ENCODE measurements at places on chromosomes 6 and 20.

GRCh38 chr6:24718449-24719124 is 367 bp downstream of the C6orf62 start:
- DNase-seq, result no peak

GRCh38 chr20:1802385-1803060 is 92.7 kb upstream of the SIRPA start:
- peak; percentile 47 for DNase-seq

DNA sequence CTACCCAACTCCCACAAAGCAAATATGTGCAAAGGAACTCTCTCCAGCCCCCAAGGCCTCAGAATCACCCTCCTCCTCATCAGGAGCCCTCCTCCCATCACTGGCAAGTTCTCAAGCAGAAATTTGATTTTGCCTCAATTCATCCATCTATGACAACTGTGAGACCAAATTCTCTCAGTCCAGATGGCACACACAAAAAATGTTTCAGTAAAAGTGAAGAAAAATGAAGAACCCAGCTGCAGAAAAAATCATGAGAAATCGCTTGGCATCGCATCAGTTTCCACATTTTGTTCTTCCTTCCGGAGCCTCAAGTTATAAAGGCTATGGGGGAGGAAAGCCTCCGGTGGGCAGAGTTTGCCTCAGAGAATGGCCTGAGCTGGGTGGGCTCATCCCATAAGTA is 6.4 kb upstream of the CD24 start:
- DNase-seq, result no peak

DNA sequence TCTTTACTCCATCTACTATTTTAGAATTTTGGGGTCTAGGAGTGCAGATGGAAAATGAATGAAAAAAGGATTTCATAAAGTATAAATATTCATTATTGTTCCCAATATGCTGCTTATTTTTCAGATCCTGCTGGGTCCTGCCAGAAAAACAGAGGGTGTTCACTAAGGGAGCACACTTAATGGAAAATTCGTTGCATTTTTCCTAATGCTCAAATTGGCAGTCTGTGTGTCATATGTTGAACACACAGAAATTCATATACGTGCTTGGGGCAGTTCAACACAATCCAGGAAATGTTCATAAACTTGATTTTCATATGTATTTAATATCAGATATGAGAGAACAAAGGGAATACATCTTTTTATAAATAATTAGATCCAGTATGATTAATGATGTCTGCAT is 1019.4 kb downstream of the EPHA7 start:
- DNase-seq, result peak; percentile 48

GRCh38 chr6:163406366-163406765 is 8.2 kb upstream of the QKI start:
- no peak for DNase-seq

- no peak for DNase-seq
Observed at GRCh38 chr20:19462491-19462890, 250.0 kb downstream of the SLC24A3 start.

GRCh38 chr6:166664135-166664534 is 37.1 kb upstream of the RPS6KA2 start:
- DNase-seq, result no peak

DNA sequence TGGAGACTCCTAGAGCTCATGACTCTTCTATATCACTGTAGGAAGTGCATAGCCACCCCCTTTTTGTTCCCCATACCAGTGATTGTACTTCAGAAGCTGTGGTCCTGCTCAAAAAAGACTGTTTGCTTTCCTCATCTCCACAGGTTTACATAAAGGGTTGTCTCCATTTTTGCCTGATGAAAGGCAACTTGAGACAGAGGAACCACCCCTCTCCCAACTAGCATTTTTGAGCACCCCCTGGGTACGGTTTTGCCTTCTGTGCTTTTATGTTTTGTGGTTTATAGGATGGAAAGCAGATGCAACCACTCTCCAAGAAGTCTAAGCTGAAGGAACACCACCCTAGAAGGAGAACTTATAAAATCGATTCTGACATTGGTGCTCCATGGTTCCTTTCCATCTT is 127.7 kb upstream of the SUPT3H start:
- DNase-seq, result no peak

DNA sequence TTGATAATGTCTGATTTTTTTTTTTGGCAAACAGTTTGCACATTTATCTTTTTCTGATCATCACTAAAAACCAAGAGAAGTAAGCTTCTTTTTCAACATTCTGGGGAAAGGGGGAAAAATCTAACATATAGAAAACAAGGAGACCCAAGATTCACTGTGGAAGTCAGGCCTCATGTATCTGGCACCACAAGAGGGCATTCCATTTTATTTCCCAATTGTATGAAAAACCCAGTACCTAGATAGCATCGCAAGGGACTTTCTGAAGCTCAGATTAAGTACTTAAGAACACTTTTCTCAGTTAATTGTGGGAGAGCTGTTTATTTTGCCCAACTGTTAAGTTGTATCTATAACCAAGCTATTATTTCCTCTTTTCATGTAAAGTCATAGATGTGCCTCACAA is 152.9 kb downstream of the KLHL32 start:
- DNase-seq, result no peak

GRCh38 chr6:149903938-149904611 is 6.2 kb upstream of the RAET1E start:
- no peak for DNase-seq

- no peak for DNase-seq
Observed at GRCh38 chr6:42441697-42442081, 10.0 kb downstream of the TRERF1 start.

GRCh38 chr6:36692220-36692619 is 5.4 kb upstream of the RAB44 start:
- DNase-seq, result no peak

DNA sequence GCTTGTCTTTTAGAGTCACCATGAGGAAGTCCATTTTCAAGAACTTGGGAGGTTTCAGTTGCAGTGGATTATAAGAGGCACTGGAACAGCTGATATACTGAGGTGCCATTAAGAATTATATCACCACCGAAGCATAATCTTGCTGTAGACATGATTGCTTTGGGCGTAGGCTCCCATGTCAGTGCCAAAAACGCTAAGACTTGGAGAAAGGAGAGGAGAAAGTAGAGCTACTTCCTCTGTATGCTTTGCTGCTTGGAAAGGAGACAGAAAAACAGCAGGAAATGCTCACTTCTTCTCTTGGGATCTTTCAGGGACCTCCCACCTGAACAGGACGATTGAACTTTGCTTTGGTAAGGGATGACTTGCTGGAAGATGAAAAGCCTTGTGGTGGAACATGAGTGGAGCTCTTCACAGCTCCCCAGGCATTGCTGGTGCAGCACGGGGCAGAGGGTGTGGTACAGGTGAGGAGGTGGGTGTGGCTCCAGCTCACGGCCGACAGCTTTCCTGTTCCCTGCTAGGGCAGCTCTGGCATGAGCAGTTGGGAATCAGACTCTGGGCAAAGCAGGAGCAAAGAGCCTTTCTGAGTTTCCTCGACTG is 190.4 kb upstream of the JAG1 start:
- peak; percentile 46 for DNase-seq

DNA sequence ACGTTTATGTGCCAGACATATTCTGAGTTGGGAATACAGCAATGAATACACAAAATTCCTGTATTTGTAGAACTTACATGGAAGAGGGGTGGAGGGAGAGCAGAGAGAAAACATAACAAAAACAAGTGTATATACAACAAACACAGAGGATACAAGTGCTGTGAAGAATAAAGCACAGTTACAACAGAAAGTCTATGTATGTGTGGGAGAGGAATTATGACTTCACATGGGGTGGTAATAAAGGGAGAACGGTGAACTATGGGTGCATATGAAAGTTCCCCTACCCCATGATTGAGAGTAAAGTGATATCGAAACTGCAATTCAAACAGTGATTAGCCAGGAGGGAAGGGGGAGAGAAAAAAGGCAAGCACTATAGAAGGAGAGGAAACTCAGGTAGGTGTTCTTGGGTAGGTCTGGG is 24.6 kb downstream of the HBS1L start:
- DNase-seq, result no peak

- no peak for DNase-seq
Observed at GRCh38 chr6:113634352-113635163, 222.6 kb upstream of the MARCKS start.

DNA sequence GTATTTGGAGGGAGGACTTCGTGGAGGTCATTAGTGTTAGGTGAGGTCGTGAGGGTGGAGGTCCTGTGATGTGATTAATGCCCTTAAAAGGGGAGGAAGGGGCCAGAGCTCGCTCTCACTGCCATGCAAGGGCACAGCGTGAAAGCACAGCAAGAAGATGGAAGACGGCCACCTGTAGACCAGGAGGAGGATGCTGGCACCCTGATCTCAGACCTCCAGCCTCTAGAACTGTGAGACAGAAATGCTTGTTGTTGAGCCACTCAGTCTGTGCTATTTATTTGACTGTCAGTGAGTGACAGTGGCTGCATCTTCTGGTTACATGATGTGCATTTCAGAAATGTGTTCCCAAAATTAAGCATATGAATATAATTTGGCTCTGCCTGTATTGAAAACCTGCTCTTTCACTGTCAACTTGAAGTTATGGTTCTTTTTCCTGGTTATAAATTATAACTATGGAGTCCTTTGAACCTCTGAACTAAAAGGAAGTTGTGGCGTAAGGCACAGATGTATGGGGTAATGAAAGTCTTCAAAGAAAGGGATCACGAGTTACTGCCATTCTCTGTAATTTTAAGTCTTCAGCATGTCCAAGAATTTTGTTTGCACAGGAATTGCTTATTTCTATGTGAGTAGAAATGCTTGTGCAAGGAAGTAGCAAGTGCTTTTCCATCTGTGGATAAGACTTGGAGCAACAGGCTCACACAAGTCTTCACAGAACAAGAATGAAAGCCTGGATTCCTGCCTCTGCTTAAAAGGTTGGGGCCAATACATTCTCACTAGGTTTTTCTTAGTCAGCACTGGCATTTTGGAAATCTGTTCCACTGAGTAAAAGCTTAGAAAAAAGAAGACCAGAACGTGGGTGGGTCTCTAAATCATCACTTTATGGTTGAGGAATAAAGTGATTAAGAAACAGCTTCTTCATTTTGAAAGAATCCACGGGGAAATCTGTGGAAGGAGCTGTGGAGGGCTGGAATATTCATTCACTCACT is 10.3 kb downstream of the PPP1R14C start:
- no peak for DNase-seq

- DNase-seq, result no peak
Observed at GRCh38 chr6:125486881-125487280, 185.1 kb upstream of the HDDC2 start.

DNA sequence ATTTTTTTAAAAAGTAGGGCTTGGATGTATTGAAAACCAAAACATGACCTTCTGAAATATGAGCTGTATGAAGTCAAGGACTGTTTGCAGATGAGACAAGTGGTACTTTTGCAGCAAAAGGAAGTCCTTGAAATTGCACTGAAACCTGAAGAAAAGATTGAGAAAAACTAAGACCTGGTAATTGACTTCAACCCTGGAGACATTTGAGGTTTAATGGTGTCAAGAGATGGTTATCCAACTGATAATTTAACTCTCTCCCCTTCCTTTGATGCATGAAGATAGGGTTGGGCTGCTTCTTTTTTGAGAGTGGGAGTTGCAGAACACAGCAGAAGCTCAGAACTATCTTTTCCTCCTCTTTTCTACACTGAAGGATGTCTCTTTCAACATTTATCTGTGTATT is 180.9 kb upstream of the DTNBP1 start:
- no peak for DNase-seq

DNA sequence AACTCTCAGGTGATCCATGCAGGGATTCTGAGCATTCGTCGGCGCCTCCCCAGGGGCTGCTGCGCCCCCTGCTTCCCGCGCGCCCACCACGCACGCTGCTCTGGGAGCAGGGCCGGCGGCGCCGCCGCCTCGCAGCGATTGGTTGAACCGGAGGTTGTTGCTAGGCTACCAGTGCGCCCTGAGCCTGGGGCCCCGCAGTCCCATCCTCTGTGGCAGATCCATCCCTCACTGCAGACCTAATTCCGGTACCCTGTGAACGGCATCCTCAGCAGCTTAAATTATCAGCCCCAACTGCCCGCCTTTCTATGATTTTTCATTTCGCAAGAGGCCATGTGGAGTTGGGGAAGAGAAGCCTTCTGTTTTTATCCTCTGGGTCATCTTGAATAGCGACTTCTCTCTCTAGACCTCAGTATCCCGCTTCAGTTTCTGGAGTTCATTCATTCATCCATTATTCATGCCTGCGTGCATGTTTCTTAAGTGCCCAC is 15.4 kb downstream of the PNPLA1 start:
- DNase-seq, result no peak

DNA sequence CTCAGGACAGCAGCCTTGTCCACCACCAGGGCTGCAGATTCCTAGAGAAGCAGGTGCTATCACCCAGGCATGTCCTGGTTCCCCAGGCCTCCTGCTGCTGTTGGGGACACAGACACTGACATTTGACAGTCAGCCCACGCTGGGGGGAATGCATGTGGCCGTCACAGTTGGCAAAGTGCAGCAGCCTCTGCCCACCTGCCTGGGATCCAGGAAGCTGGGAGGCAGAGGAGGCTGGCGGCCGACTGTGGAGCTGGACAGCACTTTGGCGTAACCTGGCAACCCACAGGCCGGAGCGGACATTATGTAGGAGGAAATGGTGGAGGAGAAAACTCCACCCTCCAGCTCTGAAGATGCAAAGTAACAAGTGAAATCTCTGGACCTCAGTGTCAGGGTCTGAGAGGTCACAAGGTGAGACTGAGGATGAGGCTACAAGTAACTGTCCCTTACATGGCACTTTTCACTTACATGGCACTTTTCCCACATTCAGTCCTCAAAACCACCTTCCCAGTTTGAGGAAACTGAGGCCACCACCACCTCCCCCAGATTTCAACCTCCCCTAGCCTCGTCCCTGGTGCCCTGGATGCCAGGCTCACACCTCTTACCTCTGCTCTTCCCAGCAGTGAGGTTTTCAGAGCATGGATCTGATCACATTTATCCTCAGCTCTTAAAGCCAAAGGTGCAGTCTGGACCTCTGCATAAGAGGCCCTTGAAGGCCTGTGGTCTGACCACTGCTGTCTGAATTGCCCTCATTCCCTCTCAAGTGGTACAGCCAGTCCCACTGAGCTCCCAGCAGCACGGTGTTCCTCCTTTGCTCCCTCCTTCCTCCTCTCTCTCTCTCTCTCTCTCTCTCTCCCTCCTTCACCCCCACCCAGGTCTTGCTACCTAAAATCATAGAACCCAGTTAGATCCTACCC is 8.7 kb downstream of the MAP1LC3A start:
- DNase-seq, result no peak

- no peak for DNase-seq
Observed at GRCh38 chr6:85353012-85353411, 96.9 kb upstream of the NT5E start.

DNA sequence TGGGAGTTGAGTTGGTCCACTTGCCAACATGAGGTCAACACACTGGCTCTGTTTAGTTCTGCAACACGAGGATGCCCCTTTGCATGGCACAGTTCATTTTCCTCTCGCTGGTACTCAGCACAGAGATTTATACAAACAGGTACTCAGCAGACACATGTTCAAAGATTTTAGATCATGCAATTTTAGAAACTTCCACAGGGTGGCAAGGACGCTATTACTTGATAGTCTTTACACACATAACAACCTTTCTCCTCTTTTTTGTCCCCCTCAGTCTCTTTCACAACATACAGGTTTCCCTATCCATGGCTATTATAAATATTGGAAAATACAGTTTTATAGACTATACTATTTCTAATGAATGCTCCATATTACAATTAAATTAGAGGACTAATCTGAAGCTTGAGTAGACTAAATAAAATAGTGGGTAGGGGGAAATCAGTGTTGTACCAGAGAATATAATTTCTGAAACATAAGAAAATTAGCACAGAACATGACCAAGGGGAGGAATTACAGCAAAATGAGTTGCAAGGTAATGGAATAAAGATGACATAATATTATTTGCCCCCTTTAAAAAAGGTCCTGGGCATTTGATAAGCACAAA is 331.8 kb upstream of the BTBD3 start:
- peak; percentile 2 for DNase-seq

All from muscle of arm (tissue), 14 donors.